ENCODE measurements at places on chromosomes 13 and 19.

DNA sequence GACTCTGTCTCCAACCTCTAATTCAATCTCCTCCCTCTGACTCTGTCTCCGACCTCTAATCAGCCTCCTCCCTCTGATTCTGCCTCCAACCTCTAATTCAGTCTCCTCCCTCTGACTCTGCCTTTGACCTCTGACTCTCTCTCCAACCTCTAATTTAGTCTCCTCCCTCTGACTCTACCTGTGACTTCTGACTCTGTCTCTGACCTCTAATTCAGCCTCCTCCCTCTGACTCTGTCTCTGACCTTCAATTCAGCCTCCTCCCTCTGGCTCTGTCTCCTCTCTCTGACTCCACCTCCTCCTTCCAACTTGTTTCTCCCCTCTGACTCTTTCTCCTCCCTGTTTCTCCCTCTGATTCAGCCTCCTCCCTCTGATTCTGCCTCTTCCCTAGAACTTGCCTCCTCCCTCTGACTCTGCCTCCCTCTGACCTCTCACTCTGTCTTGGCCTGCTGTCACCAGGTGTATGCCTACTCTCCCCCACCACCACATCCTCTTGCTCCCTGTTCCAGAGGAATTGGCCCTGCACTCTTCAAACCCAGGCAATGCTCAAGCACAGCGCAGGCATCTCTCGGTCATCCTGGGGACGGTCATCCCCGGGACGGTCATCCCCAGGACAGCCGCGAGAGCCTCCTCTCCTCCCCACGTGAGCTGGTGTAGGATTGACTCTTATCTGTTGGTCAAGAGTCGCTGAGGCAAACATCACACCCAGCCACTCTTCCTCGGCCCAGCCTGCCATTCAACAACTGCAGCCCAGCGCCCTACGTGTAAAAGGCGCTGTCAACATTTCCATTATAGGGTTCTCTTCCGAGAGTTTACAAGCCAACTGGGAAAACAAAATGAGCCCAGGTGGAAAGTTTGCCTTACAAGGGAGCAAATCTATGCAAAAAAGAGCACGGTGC lies 60.2 kb downstream of the ZIC5 start:
- DNase-seq: no peak

- DNase-seq: no peak
Observed at GRCh38 chr13:102940143-102940542, 94.3 kb downstream of the ERCC5 start.

GRCh38 chr19:16272945-16273344 lies 51.7 kb upstream of the KLF2 start:
- no peak for DNase-seq

DNA sequence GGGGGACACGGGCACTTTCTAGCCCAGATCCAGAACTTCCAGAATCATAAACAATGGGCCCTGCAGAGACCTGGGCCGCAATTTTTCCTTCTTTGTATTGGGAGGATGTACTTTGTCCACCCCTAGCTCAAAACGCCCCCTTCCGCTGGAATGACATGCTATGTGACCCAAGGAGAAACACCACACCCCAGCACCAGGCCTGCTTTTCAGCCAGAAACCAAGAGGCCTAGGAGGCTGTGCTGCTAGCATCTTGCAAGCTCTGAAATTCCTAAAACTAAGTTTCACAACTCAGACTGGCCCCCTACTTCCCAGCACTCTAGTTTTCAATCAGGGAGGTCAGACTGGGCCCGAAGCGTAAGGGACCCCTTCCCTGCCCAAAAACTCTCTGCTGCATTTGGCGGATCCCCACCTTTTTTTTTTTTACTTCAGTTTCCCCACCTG lies 538 bp downstream of the LSM4 start:
- DNase-seq: peak; percentile 70

- DNase-seq: no peak
Observed at GRCh38 chr13:44089452-44089851, 209.7 kb downstream of the LACC1 start.

GRCh38 chr13:40536443-40537113 lies 129.9 kb downstream of the FOXO1 start:
- DNase-seq: no peak

- no peak for DNase-seq
Observed at GRCh38 chr13:25906191-25906661, 145.6 kb downstream of the SHISA2 start.

GRCh38 chr13:88000239-88000638 lies 329.1 kb downstream of the SLITRK5 start:
- no peak for DNase-seq

GRCh38 chr13:29294821-29295220 lies 300.7 kb downstream of the SLC7A1 start:
- no peak for DNase-seq

GRCh38 chr13:45936621-45937020 lies 85.1 kb upstream of the SIAH3 start:
- no peak for DNase-seq

DNA sequence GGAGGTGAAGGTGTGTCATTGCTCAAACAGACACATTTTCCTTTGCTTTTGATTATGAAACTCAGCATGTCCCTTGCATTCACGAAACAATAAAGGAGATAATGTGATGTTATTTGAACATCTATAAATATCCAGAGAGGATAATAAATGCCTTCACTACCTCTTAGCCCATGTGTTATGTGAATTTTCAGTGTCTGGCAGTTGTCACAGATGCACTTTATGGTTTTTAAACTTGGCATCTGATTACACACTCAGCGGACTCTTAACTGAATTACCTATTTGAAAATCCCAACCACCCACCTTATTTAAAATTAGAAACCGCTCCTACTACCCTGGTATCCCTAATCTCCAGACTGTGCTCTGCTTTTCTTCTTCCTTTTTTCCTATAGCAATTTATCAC lies 254.2 kb downstream of the COG6 start:
- no peak for DNase-seq

- DNase-seq: peak; percentile 14
Observed at GRCh38 chr19:17183858-17184321, 31.3 kb upstream of the USE1 start.

DNA sequence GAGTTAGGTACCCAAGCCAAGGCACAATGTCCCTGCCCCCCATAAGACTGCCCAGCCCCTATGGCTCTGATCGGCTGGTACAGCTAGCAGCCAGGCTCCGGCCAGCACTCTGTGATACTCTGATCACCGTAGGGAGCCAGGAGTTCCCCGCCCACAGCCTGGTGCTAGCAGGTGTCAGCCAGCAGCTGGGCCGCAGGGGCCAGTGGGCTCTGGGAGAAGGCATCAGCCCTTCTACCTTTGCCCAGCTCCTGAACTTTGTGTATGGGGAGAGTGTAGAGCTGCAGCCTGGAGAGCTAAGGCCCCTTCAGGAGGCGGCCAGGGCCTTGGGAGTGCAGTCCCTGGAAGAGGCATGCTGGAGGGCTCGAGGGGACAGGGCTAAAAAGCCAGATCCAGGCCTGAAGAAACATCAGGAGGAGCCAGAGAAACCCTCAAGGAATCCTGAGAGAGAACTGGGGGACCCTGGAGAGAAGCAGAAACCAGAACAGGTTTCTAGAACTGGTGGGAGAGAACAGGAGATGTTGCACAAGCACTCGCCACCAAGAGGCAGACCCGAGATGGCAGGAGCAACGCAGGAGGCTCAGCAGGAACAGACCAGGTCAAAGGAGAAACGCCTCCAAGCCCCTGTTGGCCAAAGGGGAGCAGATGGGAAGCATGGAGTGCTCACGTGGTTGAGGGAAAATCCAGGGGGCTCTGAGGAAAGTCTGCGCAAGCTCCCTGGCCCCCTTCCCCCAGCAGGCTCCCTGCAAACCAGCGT lies 3.0 kb upstream of the KMT2B start:
- DNase-seq: peak; percentile 70

- no peak for DNase-seq
Observed at GRCh38 chr19:7924241-7924640, 1.7 kb downstream of the CTXN1 start.

GRCh38 chr19:45130888-45131615 lies 29.7 kb downstream of the NKPD1 start:
- no peak for DNase-seq

DNA sequence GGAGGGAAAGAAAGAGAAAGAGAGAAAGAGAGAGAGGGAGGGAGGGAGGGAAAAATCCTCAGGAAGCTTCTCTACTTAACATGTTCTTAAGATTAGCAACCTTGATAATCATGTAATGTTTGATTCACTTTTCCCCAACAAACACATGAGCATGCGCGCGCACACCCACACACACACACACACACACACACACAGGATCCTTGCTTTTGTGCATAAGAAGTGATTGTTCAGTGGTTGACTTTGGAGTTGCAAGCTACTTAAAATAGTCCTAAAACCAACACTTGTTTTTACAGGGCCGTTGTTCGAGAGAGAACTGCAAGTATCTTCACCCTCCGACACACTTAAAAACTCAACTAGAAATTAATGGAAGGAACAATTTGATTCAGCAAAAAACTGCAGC lies 100.0 kb upstream of the RAP2A start:
- DNase-seq: no peak

GRCh38 chr13:112873851-112874750 lies 94.9 kb upstream of the MCF2L start:
- DNase-seq: peak; percentile 77

- DNase-seq: peak; percentile 15
Observed at GRCh38 chr19:56838909-56839651, 1.4 kb downstream of the PEG3 start.

DNA sequence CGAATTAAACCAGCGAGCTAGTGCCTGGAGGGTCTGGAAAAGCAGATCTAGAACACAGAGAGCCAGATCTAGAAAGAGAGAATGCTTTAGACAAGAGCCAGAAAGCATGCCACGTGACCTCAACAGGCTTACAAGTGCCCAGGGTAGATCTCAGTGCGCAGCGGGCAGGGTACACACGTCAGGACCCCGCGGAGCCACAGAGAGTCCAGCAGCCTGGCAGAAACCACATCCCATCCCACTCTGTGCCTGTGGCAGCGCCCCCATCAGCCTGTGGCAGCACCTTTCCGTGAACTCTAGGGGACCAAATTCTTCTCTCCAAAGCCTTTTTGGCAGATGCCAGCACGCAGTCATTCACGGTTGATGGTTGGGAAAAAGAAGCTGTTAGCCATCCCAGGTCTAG lies 5.9 kb downstream of the ARHGEF1 start:
- no peak for DNase-seq
